Vagina (tissue), 2 donors: ENCODE measurements at places on chromosomes 12 and 14.

GRCh38 chr12:32253154-32253790, 146.1 kb upstream of the FGD4 start:
- no peak for DNase-seq

- DNase-seq: no peak
These were observed 50.3 kb downstream of the SNAPC1 start for GRCh38 chr14:61812347-61813095.

DNA sequence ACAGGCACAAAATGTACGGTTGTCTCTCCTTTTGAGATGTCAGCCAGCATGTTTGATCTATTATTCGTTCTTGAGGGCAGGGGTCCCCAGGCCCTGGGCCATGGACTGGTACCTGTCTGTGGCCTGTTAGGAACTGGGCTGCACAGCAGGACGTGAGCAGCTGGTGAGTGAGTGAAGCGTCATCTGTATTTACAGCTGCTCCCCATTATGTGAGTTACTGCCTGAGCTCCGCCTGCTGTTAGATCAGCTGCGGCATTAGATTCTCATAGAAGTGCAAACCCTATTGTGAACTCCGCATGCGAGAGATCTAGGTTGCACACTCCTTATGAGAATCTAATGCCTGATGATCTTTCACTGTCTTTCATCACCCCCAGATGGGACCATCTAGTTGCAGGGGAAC, 41.4 kb upstream of the SCN8A start:
- no peak for DNase-seq

GRCh38 chr12:22101749-22102243, 55.8 kb downstream of the CMAS start:
- DNase-seq: no peak

- no peak for DNase-seq
These were observed 31.6 kb downstream of the ACACB start for GRCh38 chr12:109147954-109148353.

GRCh38 chr12:116266168-116266601, 11.3 kb downstream of the MED13L start:
- no peak for DNase-seq

DNA sequence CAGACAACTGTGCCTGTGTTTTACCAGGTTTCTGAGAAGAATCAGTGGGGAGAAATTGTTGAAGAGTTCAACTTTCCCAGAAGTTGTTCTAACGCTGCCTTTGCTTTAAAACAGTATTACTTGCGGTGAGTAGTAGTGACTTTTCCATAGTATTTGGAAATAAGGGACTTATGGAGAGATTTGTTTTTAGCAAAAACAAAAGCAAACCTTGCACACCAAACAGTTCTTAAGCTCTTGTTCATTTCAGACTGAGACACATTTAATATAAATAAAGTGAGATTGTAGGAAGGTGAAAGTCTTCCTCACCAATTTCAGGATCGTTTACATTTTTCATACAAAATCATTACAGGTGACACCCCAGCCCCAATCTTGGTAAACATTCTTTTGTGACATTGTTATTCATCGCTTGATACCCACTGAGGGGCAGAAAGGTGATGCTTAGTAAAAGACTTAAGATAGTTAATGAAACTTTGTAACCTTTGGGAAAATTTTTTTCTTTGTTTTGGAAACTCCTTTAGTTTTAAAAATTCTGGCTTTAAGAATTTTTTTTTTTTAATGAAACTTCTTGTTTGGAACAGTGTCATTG, 1.8 kb downstream of the ARID2 start:
- no peak for DNase-seq

DNA sequence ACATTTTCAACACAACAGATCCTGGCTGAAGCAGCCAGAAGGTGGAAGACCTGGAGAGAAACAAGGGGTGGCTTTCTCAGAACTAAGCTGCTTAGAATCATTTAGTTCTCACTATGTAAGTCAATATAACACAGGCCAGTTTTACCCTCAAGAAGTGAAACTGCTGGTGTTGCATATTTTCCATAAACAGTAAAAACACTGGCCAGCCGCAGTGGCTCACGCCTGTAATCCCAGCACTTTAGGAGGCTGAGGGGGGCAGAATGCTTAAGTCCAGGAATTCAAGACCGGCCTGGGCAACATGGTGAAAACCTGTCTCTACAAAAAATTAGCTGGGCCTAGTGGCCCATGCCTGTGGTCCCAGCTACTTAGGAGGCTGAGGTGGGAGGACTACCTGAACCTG, 11.6 kb downstream of the STX2 start:
- no peak for DNase-seq
